Stimulated activated CD4-positive, alpha-beta T cell treated with anti-CD3 and anti-CD28 coated beads, TNF-alpha, amount 100 ng/mL, for 48 hours (primary cell): ENCODE measurements at places on chromosomes 3 and 15.

GRCh38 chr15:33492434-33493052 is 181.8 kb downstream of the RYR3 start:
- DNase-seq = no peak

- no peak for DNase-seq
These were observed 12.9 kb upstream of the CPNE9 start for GRCh38 chr3:9690451-9691450.

- DNase-seq = no peak
These were observed 1.7 kb upstream of the HES1 start for GRCh38 chr3:194134231-194134756.

- no peak for DNase-seq
These were observed 80.5 kb downstream of the STT3B start for GRCh38 chr3:31613177-31613576.
